ENCODE measurements at places on chromosomes 2 and 18.

- no peak for DNase-seq
Observed at GRCh38 chr2:77301441-77301840, 220.7 kb downstream of the LRRTM4 start.

- no peak for DNase-seq
Observed at GRCh38 chr18:62702259-62702658, 13.1 kb upstream of the PHLPP1 start.

DNA sequence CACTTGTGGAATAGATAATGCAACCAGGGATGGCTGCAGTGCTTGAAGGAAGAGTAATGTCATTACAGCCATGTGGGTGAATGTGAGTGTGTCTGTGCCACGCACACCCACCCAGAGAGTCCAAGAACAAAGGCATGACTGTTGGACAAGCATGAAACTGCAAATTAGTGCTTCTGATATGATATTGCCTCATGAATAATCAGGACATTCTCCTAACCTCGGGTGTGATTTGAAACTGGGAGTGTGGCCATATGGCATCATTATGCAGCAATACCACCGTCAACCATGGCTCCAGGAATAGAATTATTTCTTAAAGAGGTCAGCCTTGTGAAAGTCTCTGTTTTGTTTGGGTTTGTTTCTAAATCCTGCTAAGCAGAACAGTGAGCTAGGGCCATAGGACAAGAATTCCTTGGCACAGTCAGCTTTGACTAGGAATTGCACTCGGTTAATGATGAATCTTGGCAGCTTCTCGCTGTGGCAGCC lies 678.0 kb upstream of the RAB6C start:
- DNase-seq: no peak

GRCh38 chr2:25814681-25815080 lies 63.6 kb downstream of the ASXL2 start:
- DNase-seq: peak; percentile 9

GRCh38 chr2:171706152-171706803 lies 19.0 kb downstream of the DYNC1I2 start:
- peak; percentile 12 for DNase-seq

GRCh38 chr2:11669454-11670291 lies at the start of gene NTSR2:
NTSR2 (minus strand) TSS chr2:11670195; CDS start chr2:11670129, 66 bp downstream.
- peak; percentile 66 for DNase-seq

- DNase-seq: no peak
Observed at GRCh38 chr2:241821460-241822263, 12.7 kb downstream of the NEU4 start.

- DNase-seq: no peak
Observed at GRCh38 chr2:226376516-226377180, 423.0 kb downstream of the IRS1 start.

DNA sequence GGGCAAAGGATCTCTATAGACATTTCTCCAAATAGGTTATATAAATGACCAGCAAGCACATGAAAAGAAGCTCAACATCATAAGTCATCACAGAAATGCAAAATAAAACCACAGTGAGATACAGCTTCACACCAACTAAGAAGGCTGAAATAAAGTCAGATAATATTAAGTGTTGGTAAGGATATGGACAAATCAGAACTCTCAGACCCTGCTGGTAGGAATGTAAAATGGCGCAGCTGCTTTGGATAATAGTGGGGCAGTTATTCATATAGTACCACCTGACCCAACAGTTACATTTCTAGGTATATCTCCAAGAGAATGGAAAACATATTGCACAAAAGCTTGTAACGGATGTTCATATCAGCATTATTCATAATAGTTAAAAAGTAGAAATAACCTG lies 14.0 kb downstream of the EPB41L5 start:
- DNase-seq: no peak
